T-helper 17 cell (primary cell): ENCODE measurements at places on chromosomes 5 and 9.

GRCh38 chr5:113900816-113901215, 387.3 kb downstream of the YTHDC2 start:
- DNase-seq, result no peak

- DNase-seq, result no peak
Observed at GRCh38 chr9:82109626-82110025, 121.1 kb downstream of the SPATA31D1 start.

DNA sequence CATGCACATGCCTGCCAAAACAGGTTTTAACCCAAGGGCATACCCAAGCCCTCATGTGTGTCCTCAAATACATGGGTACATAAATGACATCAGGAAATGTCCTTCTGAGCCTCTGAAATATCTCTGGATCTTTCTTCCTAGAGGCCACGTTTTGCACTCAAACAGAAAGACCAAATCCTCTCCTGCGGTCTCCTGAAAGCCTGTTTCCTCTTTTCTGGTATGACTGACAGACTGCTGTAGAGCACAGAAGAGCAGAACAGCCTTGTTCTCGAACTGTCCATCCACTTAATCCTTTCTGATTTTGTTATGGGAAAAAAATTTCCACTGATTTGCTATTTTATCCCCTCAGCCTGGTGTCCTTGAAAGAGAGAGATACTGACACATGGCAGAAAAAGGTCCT, 107.2 kb downstream of the ASTN2 start:
- DNase-seq, result no peak

DNA sequence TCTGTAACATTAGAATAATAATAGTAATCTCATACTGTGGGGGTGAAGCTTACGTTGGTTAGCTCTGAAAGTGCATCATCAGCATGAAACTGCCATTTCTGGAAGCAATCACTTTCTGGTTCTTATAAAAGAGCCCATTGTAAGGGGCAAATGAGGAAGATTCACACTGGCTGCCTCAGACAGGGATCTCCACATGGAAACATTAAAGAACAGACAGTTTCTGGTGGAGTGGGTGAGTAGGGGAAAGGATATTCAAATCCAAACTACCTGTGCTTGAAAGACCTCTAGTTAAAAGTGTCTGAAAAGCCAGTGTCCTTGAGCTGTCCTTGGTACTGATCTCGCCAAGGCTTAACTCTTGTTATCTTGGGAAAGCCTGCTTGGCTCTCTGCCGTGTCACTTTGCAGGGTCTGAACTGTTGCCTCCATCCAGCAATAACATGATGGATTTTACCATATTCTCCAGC, 19.1 kb upstream of the SLC31A2 start:
- DNase-seq, result no peak

GRCh38 chr5:171629628-171630349, 155.8 kb upstream of the SMIM23 start:
- no peak for DNase-seq

DNA sequence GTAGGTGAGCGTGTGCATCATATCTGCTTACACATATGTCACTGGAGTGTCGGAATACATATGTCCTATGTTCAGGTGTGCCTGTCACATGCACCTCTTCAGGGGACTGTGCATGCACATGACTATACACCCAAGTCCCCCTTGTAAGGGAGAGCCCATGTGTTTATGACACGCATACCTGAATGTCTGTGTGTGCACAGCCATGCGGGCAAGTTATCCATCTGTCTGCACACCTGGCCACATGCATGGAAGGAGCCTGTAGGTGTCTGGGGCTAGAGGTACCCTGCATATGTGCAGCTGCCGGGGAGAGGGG, 622 bp upstream of the RGS14 start:
- DNase-seq, result no peak

GRCh38 chr5:55925712-55926111, 69.1 kb downstream of the IL6ST start:
- no peak for DNase-seq

- DNase-seq, result no peak
Observed at GRCh38 chr5:133696006-133696584, 83.8 kb upstream of the FSTL4 start.

DNA sequence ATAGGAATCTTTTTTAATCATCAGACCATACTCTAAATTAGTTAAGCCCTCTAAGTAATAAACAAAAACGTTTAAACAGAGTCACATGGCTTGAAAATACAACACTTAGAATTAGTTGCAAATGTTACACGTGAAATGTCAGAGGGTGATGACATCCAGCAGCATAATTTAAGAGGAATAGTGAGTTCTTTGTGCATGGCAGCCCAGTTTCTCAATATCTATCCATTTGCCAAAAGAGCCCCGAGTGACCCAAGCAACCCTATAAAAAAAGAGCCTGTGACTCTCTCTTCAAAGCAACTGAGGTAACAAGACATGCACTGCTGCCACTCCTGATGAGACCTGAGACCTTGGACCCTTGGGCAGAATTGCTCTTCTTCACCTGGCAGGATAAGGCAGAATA, 96.9 kb upstream of the RASA1 start:
- no peak for DNase-seq

GRCh38 chr9:124290743-124291554, 33.2 kb downstream of the NEK6 start:
- no peak for DNase-seq

DNA sequence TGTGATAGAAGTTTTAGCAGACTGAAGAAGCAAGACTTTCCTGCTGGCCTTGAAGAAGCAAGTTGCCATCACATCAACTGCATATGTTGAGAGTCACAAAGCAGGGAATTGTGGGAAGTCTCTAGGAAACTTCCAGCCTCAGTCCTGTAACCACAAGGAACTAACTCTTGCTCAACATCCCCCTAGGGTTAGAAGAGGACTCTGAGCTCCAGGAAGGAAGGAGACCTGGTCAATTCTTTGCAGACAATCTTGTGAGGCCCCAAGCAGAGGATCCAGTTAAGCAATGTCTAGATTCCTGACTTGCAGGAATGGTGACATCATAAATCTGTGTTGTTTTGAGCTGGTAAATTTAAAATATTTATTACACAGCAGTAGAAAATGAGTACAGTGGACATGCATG, 18.6 kb upstream of the ZNF366 start:
- no peak for DNase-seq

- DNase-seq, result no peak
Observed at GRCh38 chr5:55418994-55419968, 111.5 kb downstream of the MTREX start.

GRCh38 chr5:1357946-1358725, 13.2 kb upstream of the CLPTM1L start:
- DNase-seq, result no peak

DNA sequence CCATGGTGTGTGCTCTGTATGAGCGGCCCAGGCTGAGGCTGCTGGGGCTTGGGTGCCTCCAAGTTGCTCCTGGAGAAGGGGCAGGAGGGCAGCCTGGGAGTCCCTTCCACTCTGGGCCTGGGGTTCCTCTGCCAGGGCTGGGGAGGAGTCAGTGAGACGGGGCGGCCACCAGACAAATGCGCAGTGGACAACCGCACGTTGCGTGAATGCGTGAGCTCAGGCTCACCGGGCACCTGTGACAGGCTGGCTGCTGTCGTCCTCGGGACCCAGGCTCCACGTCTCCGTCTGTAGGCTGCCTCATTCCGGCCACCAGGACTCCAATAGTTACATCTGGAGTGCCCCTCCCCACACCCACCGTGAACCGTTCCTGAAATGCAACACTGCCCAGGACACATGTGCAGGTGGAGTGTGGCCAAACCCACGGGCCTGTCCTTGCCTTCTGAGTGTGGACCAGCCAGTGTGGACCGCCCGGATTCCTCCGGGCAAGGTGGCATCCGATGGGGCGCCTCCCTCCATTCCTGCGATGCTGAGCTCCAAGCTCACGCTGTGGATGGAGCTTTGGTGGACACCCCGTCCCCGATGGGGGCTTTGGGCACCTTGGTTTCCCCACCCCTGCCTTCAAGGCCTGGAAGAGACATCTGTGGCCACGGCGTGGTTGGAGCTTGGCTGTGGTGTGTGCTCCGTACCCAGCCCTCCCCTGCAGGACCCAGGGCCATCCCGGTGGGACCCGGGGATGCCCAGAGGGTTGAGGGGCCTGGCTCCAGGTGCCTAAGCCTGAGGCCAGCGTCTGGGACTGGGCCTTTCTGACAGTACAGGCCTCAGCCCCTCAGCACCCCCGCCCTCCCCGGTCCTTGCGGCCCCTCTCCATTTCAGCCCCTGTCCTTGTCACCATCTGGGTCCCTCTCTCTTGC, 34.0 kb upstream of the RXRA start:
- DNase-seq, result no peak

- no peak for DNase-seq
Observed at GRCh38 chr5:99081711-99082110, 152.9 kb upstream of the CHD1 start.

- no peak for DNase-seq
Observed at GRCh38 chr5:73198833-73199592, 26.0 kb downstream of the TMEM174 start.

GRCh38 chr9:2208991-2209390, 193.8 kb downstream of the SMARCA2 start:
- no peak for DNase-seq

- no peak for DNase-seq
Observed at GRCh38 chr5:177421062-177421798, 5.2 kb upstream of the GRK6 start.

GRCh38 chr9:38107811-38108304, 38.8 kb upstream of the SHB start:
- no peak for DNase-seq

DNA sequence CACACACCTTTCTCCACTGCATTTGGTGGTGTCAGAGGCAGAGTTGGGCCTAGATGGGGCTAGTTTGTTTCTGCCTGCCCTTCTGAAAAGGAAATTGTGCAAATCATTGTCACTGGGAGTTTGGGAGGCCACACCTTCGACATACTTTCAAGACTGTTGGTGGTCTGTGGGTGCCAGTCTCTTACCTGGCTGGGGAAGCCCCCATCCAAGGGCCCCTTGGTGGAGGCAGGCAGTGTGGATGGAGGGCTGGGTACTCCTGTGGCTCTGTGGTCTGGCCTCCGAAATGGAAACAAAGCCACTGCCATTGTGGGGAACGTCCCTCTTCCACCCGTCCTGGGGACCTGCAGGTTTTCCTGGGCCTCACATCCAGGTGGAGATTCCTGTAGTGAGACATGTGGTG, 10.9 kb upstream of the PHYHD1 start:
- DNase-seq, result no peak

DNA sequence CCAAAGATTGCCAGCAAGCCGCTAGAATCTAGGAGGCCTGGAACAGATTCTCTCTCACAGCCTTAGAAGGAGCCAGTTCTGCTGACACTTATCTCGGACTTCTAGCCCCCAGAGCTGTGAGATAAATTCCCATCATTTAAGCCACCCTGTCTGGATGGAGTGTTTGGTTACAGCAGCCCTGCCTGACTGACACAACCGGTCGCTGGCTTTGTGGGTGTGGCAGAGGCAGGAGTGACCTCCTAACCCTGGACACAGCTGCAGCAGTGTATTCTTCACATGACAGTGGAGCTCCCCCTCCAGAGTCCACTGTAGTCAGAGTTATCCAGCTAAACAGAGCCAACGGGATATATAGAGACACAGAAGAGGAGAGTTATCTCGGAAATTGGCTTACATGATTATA, 21.2 kb upstream of the IL17B start:
- no peak for DNase-seq

DNA sequence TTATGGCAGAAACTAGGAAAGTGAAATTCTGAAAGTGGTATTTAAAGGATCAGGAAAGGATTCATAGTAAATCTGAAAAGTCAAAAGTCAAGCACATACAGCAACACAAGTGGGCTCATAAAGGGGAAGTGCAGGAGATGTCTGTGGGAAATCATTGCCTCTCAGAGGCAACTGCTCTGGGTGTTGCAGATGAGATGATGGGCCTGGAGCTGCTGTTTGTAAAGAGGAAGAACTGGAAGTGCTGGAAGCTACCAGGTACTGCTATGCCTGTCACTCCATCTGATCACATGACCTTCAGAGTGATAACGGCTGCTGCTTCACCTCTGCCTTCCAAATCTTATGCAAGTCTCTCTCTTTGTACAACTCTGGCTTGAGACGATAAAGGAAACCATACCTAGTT, 55.9 kb downstream of the ADRB2 start:
- DNase-seq, result no peak

DNA sequence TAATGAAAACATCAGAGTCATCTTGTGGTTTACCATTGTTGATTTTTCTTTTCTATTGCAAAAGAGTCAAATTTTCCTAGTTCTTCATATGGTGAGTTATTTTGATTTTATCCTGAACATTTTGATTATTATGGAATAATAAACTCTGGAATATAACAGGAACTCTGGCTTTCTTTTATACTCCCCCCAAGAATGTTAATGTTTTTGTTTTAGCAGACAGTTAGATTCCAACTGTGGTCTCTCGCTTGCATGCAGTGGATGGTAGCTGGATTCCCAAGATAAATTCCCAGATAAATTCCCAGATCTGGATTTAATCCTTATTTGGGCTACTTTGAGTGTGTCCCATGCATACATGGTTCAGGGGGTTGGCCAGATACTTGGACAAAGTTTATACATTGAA, 109.8 kb downstream of the NSG2 start:
- no peak for DNase-seq

GRCh38 chr9:8855046-8855445, 1055.5 kb upstream of the DMAC1 start:
- no peak for DNase-seq

DNA sequence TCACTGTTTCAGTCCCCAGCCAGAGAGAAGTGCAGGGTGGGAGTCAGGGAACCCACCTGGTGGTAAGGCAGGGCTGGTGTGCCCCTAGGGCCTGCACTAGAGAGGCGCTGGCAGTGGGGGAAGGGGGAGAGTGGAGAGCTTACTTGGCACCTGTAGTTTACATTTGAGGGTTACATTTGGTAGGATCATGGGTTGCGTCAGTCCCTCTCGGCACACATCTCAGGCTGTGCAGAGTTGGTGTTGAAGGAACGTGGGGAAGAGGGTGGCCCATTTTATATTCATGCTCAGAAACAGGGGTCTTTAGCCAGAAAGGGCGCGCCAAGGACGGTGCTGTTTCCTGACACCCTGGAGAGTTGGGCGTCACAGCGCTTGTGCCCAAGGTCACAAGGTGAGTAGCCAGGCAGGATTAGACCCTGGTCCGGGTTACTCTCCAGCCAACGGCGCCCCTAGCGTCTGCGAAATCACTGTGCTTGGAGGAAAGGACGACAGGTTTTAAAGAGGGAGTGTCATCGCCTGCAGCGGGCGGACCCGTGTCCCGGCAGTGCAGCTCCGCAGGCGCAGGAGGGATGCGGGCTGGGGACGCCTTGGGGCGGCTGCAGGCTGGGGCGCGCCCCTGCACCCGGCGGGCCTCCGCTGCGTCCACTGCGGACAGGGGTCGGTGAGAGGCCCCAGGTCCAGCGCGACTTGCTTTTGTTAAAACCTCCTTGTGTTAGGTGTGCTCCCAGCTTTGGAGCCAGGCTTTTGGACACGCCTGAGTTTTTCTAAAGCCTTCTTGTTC, 272.6 kb downstream of the FANCC start:
- no peak for DNase-seq

DNA sequence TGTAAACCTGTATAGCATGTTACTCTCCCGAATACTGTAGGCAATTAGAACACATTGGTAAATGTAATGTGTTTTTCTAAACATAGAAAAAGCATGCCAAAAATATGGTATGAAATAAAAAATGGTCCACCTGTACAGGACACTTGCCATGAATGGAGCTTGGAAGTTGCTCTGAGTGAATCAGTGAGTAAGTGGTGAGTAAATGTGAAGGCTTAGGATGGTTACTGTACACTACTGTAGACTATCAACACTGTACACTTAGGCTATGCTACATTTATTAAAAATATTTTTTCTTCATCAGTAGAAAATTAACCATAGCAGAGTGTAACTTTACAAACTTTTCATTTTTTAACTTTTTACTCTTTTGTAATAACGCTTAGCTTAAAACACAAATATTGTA, 41.9 kb downstream of the INSYN2B start:
- no peak for DNase-seq
